Neural progenitor cell (in vitro differentiated cells): ENCODE measurements at places on chromosomes 7 and 10.

DNA sequence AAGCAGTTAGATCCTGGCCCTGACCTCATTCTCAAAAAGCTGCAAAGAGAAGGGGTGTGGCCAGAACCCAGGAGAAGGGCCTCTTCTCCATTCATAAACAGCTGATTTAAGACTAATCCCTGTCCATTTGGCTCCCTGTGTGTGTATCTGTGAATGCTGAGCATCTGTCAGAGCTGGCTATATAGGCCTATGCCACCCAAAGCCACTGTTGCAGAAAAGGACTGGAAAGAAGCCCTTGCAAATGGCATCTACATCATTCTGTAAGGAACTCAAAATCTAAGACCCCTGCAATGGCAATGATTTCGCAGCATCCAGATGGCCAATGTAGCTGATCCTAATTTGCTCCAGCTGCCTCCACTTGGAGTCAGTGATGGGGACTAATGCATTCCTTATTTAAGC, 384.5 kb downstream of the KCNMA1 start:
- DNase-seq: peak; percentile 13

- peak; percentile 44 for DNase-seq
These were observed 123.4 kb upstream of the NEBL start for GRCh38 chr10:21020545-21020944.

- no peak for DNase-seq
These were observed 212.4 kb upstream of the GALNT17 start for GRCh38 chr7:70919481-70920073.

DNA sequence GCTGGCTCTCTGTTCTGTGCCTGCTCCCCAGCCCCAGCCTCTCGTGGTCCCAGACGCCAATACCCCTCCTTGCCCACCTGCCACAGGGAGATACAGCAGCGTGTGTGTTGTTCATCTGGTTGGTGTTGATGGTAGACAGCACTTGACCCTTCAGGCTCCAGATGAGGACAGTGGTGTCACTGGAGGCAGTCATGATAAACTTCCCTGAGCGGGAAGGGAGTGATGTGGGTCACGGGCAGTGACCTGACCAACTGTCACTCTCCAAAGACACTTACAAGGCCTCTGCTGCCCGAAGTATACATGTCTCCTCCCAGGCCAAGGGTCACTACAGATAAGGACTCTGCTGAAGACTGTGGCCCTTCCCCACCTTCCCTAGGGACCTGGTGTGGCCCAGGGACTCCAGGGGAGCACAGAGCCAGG, 5.6 kb downstream of the TBL2 start:
- no peak for DNase-seq

- DNase-seq: no peak
These were observed 296.1 kb downstream of the CDK14 start for GRCh38 chr7:90892213-90892612.

- DNase-seq: no peak
These were observed 7.4 kb upstream of the LFNG start for GRCh38 chr7:2512179-2512661.

GRCh38 chr10:65805993-65806392, 1119.8 kb upstream of the LRRTM3 start:
- DNase-seq: no peak

GRCh38 chr10:70481105-70481504, 2.5 kb downstream of the PALD1 start:
- peak; percentile 1 for DNase-seq

GRCh38 chr7:94294471-94295131, 100.1 kb upstream of the COL1A2 start:
- DNase-seq: no peak

- no peak for DNase-seq
These were observed 158.8 kb downstream of the DIP2C start for GRCh38 chr10:530717-531116.

DNA sequence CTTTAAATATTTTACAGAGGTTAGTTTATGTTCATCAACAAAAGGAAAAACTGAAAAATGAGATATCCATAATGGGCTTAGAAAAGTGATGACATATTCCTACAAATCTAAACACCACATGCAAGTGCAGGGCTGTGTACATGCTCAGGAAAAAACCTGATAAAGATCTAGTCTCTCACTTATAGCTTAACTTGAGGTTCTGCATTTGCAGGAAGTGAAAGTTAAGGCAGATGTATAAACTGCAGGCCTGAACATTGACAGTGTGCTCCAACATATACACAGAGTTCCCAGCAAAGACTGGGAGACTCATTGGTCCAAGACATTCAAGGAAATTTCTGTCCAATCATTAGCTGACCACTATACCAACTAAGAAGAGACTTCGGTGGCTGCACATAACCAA, 63.8 kb upstream of the RET start:
- no peak for DNase-seq

DNA sequence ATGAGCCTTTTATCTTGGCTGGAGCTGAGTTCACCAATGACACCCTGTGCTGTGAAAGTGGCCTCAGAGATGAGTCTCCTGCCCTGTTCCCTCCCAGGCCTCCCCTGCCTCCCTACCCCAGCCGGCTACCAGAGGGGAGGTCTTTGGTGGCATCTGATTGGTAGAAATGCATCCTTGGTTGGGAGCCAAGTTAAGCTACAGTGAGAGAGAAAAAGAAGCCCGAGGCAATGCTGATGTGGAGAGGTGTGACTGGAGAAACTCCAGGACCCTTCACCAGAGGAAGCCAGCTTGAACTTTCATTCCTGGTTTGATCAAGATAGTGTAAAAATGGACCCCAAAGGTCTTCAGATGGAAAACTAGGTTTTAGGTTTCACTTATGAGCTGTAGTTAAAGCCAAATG, 191.1 kb upstream of the TCF7L2 start:
- no peak for DNase-seq

DNA sequence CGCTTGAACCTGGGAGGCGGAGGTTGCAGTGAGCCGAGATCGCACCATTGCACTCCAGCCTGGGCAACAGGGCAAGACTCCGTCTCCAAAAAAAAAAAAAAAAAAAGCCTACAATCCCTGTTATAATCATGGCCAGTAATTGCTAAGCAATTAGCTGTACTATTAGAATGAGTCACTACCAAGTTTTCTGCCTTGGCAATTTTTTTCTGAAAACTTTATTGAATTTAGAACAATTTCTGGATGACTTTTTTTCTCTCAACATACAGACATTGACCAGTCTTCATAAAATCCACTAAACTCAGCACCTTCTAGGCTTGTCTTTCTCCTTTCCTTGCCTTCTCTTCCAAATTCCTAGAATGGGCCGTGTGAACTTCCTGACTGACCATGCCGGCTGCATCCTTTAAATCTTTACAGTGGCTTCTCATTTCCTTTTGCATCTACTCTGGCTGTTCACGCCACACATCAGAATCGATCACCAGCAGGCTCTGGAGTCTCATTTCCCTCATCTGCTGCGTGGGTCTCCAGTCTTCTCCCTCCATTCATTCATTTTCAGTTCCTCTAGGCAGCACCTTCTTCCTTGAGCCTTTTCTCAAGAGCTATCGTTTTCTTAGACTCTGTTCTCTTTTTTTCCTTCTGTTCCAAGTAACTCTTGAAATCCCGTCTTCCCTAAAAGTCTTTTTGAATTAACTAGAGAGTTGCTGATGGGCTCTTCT, 107.9 kb downstream of the KAT6B start:
- no peak for DNase-seq

- DNase-seq: peak; percentile 31
These were observed 4.2 kb downstream of the IKZF1 start for GRCh38 chr7:50308532-50309385.

GRCh38 chr10:77490534-77491314, 146.9 kb downstream of the KCNMA1 start:
- no peak for DNase-seq

DNA sequence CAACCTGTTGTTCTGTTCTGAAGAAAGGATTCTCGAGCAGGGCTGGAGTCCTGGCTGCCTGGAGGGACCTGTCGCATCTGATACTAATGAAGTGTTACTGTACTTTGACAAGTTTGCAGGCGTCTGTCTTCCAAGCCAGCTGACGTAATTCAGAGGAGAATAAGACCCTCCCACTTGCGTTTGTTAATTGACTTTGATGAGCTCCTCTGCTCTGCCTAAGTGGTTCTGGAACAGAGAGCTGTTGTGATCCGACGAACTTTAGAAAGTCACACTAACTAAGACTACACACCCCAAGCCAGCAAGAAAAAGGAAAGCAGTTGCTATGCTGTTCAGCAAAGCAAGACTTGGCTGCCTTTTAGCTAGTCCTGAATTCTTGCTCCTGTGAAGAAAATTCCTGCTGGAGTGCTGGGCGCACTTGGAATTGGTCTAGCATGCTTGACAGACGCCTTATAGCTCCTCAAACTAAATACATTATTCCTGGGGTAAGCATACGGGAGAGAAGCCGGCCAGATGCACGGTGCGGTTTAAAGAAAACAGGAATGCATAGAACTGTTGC, 200.3 kb downstream of the CACNB2 start:
- DNase-seq: peak; percentile 3

GRCh38 chr10:63641799-63642198, 120.6 kb downstream of the REEP3 start:
- no peak for DNase-seq

DNA sequence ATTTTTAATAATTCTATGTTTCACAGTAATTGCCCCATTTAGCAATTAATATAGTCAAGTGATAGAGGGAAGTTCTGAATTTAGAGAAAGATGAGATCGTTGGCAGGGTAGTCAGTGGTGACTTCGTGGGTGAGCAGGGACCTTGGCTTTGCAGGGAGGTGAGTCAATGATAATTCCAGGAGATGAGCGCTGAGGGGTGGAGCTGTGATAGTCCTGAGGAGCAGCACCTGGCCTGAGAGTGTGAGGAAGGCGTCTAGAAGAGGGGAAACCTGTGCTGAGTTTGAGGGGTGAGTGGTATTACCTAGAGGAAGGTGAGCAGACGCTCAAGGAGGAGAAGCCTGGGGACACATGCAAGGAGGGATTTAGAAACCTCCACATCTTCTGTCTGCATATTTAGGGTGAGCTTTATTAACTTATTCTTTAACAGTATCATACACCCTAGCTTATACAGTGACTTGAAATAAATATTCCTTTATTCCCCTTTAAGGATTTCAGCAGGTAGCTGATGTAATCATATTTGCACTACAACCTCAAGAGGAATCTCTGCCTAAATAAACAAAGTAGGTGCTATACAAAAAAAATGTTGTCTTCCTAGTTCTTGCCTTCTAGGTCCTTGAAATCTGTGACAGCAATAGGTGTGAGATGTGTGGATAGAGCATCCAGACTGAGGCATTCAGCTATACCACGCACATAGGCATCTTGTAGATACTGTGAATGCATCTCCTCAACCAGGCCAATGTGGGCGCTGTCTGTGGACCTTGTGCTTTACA, 2.1 kb upstream of the TRIL start:
- DNase-seq: no peak

DNA sequence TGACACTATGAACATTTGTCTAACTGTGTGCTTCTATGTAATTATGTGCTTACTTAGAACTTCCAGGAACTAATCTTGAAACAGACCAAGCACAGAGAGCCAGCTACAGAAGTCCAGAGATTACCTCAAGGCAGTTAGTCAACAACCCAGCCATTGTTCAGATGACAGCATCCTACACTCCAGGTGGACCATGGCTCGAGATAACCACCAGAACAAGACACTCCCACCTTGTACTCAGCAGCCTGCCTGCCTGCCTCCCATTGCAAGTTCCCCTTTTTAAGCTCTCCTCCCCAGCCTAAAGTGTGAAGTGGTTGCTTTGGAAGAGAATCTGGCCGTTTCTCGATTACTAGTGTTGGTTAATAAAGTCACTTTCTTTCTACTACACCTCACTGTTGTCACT, 1080.6 kb upstream of the LRRN3 start:
- DNase-seq: no peak

- DNase-seq: no peak
These were observed 1.3 kb downstream of the OR2A5 start for GRCh38 chr7:144050093-144050492.

GRCh38 chr7:22572292-22572691, 72.3 kb upstream of the STEAP1B start:
- no peak for DNase-seq

- DNase-seq: no peak
These were observed 72.4 kb downstream of the MACC1 start for GRCh38 chr7:20144801-20145200.

DNA sequence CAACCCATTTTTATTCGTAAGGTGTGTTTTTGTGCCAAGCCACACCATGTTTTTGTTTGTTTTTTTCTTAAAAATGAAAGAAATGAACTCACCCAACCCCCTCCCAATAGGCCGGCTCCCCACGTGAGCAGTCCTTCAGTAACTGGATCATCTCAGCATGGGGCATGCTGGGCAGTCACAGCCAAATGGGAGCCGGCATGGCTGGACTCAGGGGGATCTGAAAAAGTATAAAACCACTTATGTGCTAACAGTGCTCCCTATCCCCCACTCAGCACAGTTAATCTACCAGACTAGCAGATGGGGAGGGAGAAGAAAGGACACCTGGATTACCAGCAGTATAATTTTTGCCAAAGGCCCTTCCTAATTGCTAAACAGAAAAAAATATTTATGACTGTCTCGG, 39.3 kb downstream of the BAZ1B start:
- DNase-seq: peak; percentile 31

DNA sequence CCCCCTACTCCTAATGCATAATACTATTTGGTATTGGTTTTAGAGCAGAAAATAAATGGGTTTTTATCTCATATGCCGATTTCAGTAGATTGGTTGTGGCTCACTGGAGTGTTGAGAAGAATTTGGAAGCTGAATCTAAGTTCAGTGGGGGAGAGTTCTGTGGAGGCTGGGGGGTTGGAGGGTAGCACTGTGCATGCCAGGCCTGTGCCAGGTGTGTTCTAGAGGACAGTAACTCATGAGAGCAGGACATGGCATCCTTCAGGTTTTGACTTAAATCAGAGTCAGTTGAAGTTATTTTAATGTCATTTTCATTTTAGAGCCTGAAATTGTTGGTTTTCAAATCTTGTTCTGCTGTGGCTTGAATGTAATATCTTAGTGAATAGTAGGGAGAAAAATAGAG, 79.5 kb downstream of the EEPD1 start:
- no peak for DNase-seq

GRCh38 chr7:94782777-94783176, 124.6 kb upstream of the PPP1R9A start:
- DNase-seq: no peak

DNA sequence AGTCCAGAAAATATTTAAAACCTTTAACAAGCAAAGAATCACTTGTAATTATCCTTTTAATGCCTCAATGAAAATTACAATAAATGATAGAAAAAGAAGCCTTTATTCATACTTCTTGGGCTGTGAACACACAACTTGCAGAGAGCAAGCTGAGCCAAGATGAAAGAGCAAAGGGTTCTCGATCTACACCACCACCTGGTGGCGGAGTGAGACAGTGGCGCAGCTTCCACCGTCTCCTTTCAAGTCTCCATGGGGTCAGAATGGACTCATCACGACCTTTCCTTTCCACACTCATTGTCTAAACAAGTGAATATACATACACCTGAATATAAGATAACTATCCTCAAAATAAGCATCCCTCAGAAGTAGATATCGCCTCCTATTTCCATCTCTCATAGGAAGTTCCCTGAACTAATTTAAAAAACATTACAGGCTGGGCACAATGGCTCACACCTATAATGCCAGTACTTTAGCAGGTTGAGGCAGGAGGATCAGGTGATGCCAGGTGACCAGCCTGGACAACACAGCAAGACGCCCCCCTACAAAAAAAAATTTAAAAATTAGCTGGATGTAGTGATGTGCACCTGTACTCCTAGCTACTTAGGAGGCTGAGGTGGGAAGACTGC, 40.7 kb downstream of the ATE1 start:
- peak; percentile 82 for DNase-seq
